Kidney (tissue), 22 donors: ENCODE measurements at places on chromosomes 5 and 9.

DNA sequence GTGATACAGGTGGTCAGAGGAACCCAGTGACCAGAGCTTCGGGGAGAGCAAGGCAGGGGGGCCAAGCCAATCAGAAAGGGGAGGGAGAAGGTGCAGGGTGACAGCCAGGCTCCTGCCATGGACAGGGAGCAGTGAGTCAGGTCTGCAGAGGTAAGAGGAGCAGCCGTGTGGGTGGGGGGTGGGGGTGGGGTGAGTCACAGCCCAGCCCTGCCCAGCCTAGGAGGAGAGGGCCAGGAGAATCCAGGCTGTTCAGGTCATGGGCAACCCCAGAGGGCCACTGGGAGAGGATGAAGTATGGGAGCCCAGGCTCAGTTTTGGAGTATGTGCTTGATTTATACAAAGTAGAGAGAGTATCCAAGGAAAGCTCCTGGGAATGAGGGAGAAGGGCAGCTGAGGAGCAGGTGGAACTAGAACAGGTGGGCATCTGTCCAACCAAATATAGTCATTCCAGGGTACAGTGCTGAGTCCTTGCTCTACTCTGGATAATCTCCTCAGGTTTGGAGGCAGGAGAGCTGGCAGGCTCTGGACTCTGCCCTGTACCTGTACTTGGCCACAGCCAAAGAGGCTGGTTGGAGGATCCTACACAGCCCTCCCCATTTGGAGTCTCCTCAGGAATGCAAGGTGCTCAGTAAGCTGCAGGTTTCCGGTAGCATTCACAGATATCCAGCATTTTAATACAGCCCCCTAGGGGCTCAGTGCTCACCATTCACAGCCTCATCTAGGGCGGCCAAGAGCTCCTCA is 1.6 kb downstream of the HBEGF start:
- DNase-seq = no peak

GRCh38 chr5:110038297-110038997 is 348.7 kb downstream of the MAN2A1 start:
- no peak for DNase-seq

DNA sequence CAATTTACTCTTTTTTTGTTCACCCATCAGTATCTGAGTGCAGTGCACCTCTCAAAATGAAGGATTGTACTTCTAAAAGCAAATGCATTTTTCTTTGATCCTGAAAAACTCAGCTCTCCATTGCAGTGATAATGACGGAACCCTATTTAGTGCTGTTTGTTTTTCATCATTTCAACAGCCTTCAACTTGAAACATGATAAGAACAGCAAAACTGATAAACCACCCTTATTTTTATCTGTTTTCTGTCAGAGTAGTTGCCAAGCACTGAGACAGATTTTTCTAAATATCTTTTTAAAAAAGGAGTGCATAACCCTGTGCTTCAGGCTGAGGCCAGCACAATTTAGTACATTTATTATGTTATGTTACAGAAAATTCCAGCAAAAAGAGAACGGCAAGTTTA is 549.8 kb upstream of the DMAC1 start:
- DNase-seq = no peak

GRCh38 chr5:38259062-38259808 is 876 bp downstream of the EGFLAM start:
- no peak for DNase-seq

DNA sequence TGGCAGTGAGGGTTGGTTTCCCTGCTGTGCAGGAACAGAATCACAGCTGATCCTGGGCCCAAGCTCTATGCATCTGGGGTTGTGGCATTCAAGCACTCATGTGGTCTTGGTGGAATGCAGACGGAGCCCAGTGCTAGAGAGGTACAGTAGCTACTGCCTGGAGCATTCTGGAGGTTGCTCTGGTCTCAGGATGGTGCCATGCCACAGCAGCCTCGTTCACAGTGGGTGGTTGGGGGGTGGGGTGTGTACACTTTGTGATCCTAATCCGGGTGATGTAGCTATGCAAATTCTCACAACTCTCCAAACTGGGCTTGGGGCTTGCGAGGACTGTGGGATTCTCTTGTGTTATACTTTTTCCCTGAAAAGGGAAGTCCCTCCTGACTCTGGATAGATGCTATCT is 45.2 kb downstream of the FGD3 start:
- DNase-seq = no peak

- DNase-seq = no peak
Observed at GRCh38 chr9:125971050-125971449, 223.9 kb downstream of the PBX3 start.

GRCh38 chr5:91875196-91875779 is 492.2 kb upstream of the ARRDC3 start:
- DNase-seq = no peak

GRCh38 chr5:165781738-165782137 is 2276.3 kb downstream of the MAT2B start:
- DNase-seq = no peak

DNA sequence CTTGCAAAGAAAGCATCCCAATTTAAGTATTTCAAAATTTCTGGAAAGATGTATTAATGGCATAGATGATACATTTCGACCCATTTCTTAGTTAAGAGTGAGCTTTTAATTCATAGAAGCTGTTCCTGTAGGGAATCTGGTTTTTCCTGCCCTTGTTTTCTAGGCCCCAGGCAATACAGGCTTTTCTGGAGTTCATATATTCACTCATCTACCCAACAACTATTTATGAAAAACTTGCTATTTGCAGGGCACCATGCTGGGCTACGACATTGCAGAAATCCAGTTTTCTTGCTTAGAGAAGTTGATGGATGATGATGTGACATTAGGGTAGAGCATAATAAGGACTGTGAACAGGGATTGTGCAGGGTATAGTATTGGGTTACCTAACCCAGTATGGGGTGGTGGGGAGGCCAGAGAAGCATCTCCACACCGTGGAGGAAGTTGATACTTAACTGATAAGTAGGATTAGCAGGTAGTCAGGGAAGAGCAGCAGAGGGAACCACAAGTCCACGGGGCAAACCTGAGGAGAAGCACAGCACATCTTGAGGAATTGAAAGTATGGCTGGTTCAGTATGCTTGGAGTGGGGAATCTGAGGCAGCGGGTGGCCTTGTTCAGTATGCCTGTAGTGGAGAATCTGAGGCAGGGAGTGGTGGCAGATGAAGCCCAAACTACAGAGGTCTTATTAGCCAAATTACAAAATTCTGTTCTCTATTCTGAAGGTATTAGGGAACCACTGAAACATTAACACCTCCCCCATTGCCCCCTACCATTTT is 247.5 kb downstream of the ARRDC3 start:
- no peak for DNase-seq

DNA sequence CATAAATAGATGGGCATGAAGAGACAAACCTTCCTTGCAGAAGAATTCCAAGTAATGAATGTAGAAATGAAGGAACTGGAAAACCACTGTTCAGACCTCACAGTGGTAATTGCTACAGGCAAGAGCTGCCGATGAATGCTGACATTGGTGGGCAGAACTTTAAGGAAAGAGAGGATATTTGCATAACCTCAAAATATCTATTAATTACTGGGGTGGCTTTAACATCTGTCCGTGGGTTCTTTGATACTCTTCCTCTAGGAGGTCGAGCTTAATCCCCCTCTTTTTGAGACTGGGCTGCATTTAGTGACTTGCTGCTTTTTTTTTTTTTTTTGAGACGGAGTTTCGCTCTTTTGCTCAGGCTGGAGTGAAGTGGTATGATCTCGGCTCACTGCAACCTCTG is 34.7 kb downstream of the LAMC3 start:
- no peak for DNase-seq

DNA sequence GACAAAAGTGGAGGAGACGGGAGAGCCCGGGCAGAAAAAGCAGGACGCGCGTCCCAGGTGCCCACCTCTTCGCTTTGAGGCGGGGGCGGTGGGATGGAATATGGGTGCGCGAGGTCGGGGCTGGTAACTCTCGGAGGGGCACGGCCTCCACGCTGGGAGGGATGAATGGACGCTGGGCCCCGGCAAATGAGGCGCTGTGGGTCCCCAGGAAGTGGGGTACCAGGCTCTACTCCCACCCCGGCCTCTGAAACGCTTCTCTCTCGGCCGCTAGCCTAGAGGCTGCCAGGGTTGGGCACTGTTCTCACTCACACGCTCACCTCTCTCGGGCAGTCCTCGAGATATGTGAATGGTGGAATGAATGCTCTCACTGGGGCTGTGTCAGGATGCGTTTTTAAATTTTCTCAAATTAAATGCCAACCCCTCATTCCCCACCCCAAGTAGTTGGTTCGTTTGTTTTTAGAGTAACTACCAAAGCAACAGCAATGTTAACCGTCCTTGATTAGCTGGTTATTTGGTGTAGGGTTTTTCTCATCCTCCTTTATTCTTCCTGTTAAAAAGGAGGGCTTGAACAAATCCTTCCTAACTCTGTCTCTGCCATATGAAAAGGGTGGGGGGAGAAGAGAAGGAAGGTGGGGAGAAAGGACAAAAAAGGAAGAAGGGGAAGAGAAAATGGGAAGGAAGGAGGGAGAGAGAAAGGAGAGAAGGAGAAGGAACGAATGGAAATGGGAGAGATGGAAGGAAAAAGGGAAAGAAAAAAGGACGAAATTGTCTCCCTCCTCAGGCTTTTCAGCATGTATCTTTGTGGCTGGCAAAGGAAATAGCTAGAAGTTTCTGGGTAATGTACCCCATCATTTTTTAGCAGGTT is 1.3 kb upstream of the EBF1 start:
- DNase-seq = peak; percentile 12

DNA sequence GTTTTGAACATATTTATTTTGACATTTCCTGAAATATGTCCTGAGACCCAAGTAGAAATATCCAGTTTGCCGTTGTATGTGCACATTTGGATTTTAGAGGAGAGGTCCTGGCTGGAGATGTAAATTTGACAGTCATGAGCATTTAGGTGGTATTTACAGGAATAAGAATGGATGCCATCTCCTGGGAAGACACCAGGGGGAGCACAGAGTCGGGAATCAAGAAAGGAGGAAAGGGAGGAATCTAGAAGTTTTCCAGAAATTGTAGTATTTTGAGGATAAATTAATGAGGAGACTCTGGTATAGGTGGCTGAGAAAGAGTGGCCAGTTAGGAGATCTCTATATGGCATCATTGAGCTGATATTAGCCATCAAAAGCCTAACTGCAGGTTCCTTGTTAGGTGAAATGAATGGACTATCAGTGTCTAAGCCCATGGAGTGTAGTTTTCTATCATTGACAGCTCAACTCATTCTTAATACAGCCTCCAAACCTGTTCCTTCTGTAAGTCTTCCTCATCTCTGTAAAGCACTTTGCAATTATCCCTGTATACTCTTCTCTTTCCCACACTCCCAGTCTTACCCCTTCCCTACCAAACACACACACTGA is 7.2 kb downstream of the GAPT start:
- peak; percentile 62 for DNase-seq

DNA sequence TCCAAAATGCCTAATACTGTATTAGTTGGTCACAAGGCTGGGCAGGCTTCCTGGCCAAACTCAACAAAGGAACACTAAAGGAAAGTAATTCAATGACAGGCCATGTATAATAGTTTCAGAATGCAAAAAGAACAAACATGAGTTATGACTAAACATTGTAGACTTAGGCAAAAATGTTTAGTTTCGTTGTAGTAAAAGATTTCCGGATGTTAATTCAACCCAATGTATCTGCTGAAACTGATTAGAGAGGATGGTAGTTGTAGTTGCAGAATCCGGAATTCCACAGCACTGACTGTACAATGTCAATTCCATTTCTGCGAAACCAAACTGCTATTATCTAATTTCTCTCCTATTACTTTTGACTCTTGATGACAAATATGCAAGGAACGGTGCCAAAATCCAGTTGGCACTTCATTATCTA is 117.9 kb upstream of the FST start:
- DNase-seq = no peak

DNA sequence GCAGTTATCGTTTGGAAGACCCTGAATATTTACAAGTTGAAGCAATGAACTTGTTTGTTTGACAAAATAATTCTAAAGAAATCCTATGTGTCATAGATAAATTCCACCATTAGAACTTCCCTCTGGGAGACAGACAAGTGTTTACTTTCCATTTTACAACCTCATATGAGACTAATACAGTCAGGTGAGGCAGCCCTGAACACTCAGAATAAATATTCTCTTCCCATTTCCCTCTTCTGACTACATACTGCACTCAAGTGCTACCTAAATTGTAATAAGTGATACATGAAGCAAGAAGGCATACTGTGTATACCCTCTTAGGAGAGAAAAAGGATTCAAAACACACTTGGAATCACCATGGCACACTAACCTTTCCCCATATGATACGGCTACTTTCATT is 6.8 kb downstream of the RASEF start:
- no peak for DNase-seq

DNA sequence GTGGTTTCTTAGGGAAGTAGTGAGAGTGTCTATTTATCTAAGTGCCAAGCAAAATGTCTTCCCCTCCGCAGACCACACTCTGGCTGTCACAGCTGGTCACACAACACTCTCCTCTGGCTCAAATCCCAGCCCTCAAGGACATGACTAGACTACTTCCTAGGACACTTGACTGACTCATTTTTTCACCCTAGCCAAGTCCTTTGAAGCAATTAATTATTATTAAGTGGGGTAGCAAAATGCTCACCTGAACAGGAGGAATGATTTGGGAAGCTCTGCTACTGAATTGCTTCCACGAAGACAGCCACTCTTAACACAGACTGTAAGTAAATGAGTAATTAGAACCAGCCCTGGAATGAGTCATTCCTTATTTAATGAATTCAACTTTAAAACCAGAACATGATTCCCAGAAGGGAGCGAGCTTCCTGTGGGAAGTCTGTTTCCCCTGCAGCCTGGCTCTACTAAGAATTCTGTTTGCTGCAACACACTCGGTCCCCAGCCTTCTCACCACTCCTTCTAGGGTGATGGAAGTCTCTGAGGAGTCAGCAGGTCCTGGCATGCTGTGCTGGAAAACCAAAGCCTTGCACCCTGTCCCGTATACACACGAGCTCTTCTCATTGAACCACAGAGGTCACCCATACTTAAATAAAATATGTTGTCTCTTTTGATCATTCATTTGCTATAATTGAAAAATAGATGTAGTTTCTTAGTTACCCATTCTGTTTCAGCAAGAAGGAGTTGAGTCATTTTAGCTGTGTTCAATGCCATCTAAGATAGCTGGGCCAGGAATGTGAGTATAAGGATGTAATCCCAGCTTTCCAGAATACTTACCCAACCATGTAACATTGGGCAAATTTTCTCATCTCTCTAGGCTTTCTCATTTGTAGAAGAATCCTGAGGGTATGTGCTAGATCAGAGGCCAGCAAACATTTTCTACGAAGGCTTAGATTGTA is 218.6 kb upstream of the RASEF start:
- DNase-seq = peak; percentile 71
